D721Med (cell line): ENCODE measurements at places on chromosomes 2 and 18.

DNA sequence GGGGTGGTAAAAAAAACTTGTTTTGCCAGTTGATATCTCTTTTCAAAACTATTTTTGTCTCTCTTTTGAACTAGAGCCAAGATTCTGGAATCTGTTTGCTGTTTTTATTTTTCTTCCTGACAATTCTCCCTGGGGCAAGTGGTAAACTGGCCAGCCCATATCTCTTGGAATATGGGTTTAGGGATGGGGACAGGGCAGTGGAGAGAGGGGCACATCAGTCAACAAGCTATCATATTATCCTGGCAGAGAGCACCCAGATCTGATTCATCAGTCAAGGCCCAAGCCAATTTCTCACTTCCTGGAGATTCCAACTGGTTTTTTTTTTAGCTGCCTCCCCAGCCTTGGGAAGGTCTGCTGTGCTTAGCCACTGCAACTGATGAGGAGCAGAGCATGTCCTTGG lies 52.3 kb downstream of the ARHGAP28 start:
- no peak for DNase-seq

DNA sequence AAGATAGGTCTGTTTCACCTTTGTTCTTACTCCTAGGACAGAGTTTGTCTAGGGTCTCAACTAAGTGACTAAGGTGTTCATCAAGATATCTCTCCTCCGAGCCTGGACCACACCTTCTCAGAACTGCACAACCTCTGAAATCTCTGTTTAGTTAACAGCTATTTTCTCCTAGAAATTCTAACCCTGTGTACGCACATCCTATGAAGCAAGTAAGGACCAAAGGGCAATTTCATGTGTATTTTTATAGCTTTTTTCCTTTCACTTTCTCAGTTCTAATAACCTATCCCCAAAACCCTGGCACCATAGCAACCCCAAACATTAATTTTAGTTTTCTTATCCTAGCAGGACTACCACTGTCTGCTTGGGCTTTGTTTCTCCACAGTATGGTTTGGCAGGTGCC lies 59.1 kb downstream of the PTPN4 start:
- no peak for DNase-seq

DNA sequence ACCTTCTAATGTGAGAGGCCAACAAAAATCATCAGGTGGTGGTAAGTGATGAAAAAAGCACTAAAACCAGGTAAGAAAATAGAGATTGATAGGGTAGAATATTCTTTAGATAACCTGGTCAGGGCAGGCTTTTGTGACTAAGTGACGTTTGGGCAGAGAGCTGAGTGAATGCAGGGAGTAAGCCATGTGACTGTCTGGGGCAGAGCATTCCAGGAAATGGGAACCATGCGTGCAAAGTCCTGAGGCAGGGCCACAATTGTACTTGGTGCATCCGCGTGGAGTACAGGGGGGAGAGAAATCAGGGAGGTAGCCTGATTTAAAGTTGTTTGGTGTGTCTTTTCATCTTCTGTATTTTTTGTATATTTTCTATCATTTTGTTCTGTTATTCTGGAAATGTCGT lies 102.5 kb downstream of the LYPD6B start:
- no peak for DNase-seq

- DNase-seq, result no peak
These were observed 926.2 kb downstream of the TSN start for GRCh38 chr2:122681626-122682025.

GRCh38 chr2:27001950-27002349 lies 30.8 kb upstream of the TMEM214 start:
- no peak for DNase-seq

DNA sequence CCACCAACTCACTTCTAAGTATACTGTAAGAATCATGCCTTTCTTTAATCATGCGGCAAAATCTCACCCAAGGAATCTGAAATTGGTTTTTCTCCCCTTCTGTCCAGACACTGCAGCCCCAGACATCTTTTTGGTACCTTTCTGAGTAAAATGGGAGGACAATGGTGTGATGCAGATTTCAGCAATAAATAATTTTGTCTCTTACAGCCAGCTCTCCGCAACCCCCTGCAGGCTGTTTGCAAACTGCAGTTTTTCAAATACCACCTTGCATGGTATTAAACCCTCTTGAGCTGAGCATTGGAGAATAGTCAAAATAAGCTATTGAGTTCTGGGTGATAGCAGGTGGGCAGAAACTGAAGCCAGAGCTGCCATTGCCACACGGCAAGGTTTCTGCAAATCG lies 32.2 kb downstream of the GPR39 start:
- DNase-seq, result no peak

DNA sequence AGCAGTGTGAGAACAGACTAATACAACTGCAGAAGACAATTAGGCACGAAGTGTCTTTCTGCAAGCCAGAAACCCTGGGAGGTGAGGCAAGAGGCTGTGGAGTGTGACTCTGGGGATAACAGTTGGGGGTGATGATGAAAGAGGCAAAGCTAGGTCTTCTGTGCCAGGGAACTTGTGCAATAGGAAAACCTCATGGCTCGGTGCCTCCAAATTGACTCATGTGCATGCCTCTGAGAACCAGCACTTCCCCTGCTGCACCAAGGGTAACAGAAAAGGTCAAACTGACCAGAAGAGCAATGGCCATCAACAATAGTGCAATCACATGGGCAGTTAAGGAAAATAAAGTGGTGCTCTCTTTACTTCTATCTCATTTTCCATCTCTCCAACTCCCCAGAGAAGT lies 136.4 kb downstream of the SCG2 start:
- DNase-seq, result no peak

- no peak for DNase-seq
These were observed 149.8 kb downstream of the TWIST2 start for GRCh38 chr2:238997684-238998083.

DNA sequence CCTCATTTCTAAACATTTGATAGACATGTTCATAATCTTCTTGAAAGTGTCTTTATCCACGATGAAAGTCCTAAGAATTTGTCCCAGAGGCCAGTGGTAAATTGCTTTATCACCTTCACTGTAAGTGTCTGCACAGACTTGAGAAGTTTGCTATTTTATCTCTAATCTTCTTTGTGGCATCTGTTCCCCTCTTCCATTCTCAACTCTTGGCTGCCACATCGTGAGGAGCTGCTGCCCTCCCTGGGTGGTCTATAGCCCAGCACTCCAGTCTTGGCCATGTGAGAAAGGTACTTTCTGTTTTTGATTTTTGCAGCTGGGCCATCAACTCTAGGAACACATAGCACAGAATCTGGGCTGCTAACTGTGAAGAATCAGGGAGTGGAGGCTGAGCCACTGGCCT lies 45.5 kb downstream of the SLC14A2 start:
- DNase-seq, result no peak

DNA sequence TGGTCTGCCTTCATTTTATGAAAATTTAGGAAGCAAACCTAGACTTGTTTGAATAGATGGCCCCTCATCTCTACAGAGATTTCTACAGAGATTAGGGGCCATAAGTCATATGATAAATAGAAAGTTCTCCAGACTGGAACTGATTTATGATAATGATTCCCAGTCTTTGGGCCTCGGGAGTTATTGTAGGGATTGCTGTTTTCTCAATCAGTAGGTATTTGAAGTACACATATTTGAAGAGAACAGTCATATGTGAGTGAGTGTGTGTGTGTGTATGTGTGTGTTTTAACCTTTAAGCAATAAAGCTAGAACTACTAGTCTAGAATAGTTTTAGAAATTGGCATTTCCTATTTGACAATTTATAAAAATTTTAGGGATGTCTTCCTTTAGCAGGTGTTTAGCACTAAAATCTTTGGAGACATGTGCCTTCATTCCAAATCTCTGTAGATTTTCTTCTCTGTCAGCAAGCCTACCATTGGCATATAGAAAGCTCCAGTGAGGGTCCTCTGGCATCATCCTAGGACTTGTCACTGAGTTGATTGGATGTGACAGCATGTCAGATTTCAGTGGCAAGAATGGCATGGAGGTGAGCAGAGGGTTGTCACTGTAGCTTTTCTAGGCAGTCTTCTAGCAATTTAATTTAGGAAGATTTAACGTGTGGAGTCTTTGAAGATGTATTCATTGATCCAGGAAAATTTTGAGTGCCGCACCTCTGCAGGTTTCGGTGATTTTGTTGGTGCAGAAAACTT lies 71.2 kb downstream of the MYO1B start:
- no peak for DNase-seq

- no peak for DNase-seq
These were observed 14.8 kb downstream of the RELCH start for GRCh38 chr18:62201870-62202269.

- DNase-seq, result no peak
These were observed 22.8 kb downstream of the ANO7 start for GRCh38 chr2:241211276-241211675.

DNA sequence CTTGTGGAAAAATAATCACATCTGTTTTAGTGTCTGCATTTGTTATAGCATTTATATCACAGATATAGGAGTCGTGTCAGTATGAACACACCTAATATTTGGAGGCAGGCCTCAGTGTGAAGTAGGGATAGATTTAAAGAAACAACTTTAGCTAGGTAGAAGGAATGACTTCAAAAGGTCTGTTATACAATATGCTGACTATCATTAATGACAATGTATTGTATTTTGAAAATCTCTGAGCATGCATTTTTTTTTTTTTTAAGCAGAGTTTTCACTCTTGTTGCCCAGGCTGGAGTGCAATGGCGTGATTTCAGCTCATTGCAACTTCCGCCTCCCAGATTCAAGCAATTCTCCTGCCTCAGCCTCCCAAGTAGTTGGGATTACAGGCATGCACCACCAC lies 248.3 kb downstream of the EN1 start:
- no peak for DNase-seq

GRCh38 chr2:190407662-190408537 lies at the start of gene MFSD6:
TSS of gene MFSD6 (plus strand) at chr2:190408355. CDS start at chr2:190436030, 27,675 bp downstream.
- no peak for DNase-seq

- no peak for DNase-seq
These were observed 9.9 kb downstream of the SGPP2 start for GRCh38 chr2:222434204-222434603.

DNA sequence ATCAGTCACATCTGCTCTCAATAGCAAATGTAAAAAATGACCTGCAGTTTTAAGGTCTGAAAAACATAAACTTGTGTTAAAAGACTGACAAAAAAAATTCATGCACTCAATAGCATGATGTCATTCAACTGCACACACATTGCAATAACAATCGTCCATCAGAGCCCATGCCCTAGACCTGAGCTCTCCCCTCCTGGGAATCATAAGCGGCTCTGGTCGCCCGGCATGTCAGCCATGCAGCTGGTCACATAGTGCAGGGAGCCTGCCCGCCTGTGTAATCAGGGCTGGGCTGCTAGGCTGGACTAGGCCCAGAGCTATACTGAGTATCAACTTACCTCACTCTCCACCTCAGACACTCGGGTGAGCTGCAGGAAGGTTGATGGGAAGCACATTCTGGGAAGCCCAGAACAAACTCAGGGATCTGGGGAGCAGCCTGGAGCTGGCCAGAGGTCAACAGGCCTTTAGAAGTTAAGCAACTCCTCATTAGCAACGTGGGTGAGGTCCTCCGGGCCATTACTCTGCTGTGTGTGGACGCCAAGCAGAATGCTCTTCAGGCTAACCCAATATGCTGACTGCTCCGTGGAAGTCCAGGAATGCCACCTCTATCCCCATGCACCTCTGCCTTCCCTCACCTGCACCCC lies 165.5 kb downstream of the TTC32 start:
- DNase-seq, result no peak

DNA sequence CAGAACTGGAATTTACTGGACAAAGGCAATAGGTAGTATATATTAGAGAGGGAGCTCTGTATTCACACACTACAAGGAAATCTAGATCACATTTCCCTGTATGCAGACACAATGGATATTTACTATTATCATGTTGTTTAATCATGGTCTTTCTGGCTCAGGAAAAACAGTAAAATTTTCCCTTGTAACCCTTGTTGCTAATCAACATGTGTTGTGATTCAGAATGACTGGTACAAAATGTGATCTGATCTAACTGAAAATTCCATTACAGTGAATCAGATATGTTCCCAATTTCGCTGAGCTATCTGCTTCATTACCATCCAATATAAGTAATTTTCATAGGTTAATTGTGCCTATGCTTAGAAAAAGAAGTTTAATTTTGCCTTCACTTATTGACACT lies 1109.7 kb downstream of the LRP1B start:
- DNase-seq, result no peak

- no peak for DNase-seq
These were observed 504.9 kb downstream of the GALR1 start for GRCh38 chr18:77754475-77755044.

- DNase-seq, result peak; percentile 3
These were observed 4.1 kb downstream of the FEV start for GRCh38 chr2:218980735-218981389.

DNA sequence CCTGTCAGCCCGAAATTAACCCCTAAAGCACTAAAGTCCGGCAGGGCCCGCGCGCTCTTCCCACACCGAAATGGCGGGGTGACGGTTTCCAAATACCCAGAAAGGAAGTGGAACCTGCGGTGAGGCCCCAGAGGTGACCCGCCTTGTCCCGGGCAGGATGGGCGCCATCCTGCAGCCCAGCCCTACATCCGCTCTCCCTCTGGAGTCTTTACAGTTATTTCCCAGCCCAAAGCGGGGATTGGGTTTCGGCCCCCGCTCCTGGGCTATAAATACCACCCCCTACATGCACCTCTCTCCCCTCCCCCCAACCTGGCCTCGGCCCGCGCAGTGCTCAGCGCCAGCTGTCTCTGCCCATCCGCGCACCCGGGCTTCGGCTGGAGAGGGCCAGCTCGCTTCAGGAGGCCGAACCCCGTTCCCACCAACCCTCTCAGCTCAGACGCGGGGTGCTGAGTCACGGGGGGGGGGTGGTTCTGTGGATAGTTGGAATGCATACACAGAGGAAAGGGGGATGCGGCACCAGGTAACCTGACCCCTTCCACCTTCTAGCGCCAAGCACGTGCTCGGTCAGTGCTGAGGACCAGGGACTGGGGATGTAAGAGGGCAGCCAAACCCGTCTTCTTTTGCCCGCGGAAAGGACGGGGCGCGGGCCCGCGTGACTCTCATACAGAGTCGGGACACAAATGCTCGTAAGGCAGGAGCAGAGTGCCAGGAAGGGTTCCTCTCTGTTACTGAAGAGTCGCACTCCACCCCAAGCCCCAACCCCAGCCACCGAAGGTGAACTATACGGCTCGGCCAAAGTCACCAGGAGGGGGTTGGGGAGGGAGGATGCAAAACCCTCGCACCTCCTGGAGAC lies at the start of gene TUBA4B:
Gene TUBA4B (plus strand): TSS at position 344 of the 853 bp plus-strand sequence. CDS start 165 bp downstream, at position 509.
- no peak for DNase-seq

DNA sequence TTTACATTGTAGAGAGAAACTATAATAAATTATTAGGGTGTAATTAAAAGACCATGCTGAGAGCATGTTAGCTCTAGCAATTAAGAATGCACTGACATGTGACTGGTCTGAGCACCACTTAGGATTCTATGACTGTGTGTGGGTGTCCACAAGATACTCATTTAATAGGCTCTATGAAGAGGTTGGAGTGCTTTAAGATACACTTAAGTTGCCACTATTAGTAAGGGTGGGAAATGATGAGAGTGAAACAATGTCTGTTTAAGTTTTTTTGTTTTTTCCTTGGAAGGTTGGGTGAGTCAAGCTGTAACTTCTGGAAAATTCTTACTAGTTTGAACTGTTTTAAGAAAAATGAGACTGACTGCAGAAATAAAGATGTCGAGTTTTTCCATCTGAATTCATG lies 1.8 kb upstream of the FAP start:
- no peak for DNase-seq
